ENCODE measurements at places on chromosomes 1 and 21.

- no peak for DNase-seq
These were observed 22.2 kb upstream of the IPO9 start for GRCh38 chr1:201806801-201807200.

DNA sequence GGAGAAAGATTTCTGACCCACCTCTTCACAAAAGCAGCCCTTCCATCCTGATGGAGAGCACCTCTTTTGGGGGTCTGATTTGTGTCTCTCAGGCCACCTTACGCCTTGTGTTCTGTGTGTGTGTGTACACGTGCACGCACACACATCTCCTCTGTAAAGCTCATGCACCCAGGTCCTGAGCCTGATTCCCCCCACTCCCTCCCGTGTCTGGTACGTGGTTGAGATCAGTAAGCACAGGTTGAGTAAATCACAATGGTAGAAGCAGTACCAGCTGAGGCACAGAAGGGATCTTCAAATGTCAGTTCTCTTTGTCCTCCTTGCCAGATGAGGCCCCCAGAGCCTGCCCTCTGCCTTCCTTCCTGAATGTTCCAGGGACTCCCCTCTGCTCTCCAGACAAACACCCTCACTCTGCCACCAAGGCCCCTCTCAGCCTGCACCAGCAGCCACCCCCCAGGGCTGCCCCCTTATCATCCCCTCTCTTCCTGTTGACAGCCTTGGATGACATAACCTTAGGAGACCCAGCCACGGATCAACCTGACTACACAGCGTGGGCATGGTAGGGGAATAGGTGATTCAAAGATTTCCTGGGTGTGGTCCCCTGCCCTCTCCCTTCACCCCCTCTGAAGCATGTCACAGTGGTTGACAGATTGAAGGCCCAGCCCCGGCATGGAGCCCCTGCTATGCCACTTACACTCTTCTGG, 112.8 kb downstream of the HIVEP3 start:
- DNase-seq, result no peak

GRCh38 chr1:226912587-226913176, 27.4 kb upstream of the COQ8A start:
- no peak for DNase-seq

DNA sequence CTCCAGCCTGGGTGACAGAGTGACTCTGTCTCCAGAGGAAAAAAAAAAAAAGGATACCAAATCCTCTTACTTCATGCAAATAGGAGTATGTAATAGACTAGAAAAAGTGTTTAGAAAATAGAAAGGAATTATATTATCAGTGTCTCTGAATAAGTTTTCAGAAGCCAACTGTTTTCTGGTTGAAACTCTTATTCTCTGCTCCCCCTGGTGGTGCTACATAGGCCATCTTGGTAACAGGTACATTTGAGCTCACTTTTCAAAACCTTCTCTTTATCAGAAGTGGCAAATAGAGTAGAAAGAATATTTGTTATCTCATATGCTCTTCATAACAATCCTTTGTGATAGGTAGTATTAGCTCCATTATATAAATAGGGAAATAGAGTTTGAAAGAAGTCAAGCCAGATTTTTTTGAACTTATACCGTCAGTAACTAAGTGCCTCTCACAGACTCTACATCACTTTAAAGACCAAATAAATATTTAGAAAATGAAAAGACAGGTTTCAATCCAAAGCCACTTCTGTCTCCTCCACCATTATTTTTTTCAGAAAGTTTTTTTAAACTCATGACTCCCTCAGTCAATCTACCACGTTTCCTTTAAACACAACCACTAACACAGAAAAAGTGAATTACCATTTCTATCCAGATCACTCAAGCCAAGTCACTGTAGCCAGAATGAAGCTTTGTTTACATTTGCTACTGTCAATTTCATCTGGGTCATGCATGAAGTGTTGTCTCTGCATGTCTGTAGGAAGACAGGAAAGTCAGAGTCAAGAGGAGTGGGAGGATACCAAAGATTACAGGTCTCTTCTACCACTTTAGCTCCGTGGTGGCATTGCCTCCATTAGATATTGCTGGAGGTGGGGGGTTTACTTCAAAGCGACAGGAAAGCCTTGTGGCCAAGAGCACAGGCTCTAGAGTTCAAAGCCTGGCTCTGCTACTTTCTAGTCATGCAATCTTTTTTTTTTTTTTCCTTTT, 45.6 kb downstream of the IL23R start:
- DNase-seq, result no peak

DNA sequence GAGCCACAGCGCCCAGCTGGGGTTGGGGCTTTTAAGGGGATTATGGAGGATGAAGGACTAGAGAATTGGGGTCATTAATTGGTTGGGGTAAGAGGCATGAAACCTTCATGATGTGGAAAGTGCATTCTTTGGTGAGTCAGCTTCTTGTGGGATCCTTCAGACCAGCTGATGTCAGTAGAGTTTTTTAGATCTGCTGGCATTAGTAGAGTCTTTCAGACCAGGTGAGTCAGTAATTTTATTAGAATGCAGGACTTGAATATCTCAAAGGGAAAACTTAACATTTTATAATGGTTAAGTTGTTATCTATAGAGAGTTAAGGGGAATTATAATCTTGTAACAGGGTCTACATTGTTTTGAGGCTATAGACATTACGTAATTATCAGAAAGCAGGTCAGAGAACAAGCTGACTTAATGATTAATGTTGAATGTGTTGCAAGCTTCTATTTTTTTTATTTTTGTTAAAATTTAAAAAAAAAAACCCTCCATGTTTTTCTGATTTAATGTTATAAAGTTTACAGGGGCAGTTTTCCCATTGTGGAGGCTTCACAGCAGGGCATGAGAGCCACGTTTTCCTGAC, 160.9 kb upstream of the FMN2 start:
- DNase-seq, result no peak
